ENCODE measurements at places on chromosomes 12 and 14. TPM values are rescaled to one million over a fixed set of nuclear protein-coding genes. Genes with fewer than 3 reads are reported as not detected.

CD4 gene
- total RNA-seq: not detected

SLC2A13 gene
- total RNA-seq: 3.9 TPM

KRT6A gene
- total RNA-seq: 1.4 TPM

TSPAN11 gene
- 0.08 TPM for total RNA-seq

ZC3H10 gene
- 3.1 TPM for total RNA-seq

DCAF5 gene
- total RNA-seq: 16.4 TPM

C12orf50 gene
- not detected for total RNA-seq

BTG1 gene
- total RNA-seq: 73.2 TPM

TMEM119 gene
- 0.09 TPM for total RNA-seq

NAV3 gene
- total RNA-seq: 11.6 TPM

SCNN1A gene
- total RNA-seq: 15.6 TPM

RNASE3 gene
- total RNA-seq: not detected

PLEKHA5 gene
- total RNA-seq: 6.4 TPM

PTPN6 gene
- total RNA-seq: 12.6 TPM

ADAMTS20 gene
- total RNA-seq: not detected

RFLNA gene
- total RNA-seq: 0.06 TPM

GRIP1 gene
- 4.9 TPM for total RNA-seq

KIF26A gene
- 4.4 TPM for total RNA-seq

SLC25A47 gene
- total RNA-seq: not detected

SPTSSA gene
- 25.1 TPM for total RNA-seq

KLRC2 gene
- total RNA-seq: 2.1 TPM

NPFF gene
- not detected for total RNA-seq

PTCSC3 gene
- not detected for total RNA-seq

Measured in A549 treated with CORT108297 at 1 μM for 4 hours (cell line).